ENCODE measurements at places on chromosomes 4 and X.

- DNase-seq, result no peak
Measured at GRCh38 chrX:137573324-137574101, 7.6 kb downstream of the ZIC3 start.

DNA sequence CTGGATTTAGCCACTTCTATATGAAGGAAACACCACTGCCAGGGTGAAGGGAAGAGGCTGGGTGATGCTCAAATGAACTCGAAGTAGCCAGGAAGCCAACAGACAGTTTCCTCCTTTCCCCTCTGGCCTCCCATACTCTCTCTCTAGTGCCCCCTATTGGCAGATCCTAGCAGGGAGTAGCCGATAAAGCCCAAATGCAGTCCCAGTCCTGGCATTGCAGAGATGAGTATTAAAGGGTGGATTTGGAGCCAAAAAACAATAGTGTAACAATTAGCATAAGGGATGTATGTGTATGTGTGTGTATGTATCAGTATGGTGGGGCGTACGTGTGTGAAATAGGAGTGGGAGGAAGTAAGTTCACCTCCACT is 213.8 kb upstream of the LDB2 start:
- DNase-seq, result no peak

DNA sequence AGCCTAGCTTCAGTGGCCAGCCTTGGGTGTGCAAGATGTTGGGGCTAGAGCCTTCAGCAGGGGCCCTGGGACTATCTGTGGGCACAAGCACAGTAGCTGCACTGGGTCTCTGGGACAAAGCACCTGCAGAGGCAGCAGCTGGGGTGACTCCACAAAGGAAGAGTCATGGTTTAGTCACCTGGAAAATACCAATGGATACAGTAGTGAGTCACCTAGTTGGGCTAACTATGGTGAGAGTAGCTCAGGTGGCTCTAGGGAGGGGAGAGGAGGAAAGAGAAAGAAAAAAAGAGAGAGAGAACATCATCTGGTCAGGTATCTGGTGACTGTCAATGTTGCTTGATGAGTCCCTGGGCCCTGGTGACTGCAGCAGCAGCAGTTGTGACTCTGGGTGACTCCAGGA is 72.9 kb upstream of the SPIN4 start:
- no peak for DNase-seq

DNA sequence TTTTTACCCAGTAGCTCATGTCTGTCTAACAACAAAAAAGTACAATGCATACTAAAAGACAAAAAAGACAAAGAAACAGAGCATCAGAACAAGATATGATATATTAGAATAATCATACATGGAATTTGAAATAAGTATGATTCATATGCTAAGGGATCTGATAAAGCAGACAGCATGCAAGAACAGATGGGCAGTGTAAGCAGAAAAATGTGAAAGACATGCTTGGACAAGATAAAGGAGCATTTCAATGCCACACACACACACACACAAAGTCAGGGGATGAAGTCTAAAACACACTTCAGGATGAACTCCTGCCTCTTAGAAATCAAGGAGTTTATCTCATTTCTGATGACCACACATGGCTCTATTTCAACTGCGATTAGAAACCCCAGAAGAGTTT is 649.6 kb upstream of the NDST4 start:
- DNase-seq, result no peak

DNA sequence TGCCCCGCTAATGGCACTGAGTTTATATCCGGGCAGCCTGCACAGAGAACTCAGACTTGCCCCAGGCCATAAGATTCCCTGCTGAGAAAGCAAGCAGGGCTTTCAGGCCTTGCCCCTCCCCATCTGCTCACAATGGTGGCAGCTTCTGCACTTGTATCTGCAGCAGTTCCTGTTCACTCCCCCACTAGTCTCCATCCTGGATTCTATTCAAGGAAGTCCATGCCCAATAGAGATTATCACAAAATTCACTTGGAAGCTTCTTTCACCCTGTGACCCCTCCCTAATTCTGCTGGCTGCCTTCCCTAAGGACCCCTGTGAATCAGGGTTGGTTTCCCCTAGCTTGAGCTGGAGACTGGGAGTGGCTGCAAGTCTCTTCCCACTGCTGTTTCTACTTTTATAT is 34.5 kb upstream of the UCP1 start:
- no peak for DNase-seq

- DNase-seq, result peak; percentile 40
Measured at GRCh38 chr4:185405296-185405999, 8.8 kb downstream of the ANKRD37 start.

All from CD14-positive monocyte (primary cell).